Spinal cord (tissue), 10 donors: ENCODE measurements at places on chromosomes 6 and 20. TPM values are rescaled to one million over a fixed set of nuclear protein-coding genes. Genes with fewer than 3 reads are reported as not detected.

- H3K27ac ChIP-seq = no peak overlapping the region
- H3K4me3 ChIP-seq = no peak overlapping the region
- H3K27me3 ChIP-seq = no peaks in the 10 kb centered on the region
- no peak for DNase-seq
- H3K36me3 ChIP-seq = no peaks in the 10 kb centered on the region
Observed at GRCh38 chr6:163892824-163893561, 478.5 kb downstream of the QKI start.

DNA sequence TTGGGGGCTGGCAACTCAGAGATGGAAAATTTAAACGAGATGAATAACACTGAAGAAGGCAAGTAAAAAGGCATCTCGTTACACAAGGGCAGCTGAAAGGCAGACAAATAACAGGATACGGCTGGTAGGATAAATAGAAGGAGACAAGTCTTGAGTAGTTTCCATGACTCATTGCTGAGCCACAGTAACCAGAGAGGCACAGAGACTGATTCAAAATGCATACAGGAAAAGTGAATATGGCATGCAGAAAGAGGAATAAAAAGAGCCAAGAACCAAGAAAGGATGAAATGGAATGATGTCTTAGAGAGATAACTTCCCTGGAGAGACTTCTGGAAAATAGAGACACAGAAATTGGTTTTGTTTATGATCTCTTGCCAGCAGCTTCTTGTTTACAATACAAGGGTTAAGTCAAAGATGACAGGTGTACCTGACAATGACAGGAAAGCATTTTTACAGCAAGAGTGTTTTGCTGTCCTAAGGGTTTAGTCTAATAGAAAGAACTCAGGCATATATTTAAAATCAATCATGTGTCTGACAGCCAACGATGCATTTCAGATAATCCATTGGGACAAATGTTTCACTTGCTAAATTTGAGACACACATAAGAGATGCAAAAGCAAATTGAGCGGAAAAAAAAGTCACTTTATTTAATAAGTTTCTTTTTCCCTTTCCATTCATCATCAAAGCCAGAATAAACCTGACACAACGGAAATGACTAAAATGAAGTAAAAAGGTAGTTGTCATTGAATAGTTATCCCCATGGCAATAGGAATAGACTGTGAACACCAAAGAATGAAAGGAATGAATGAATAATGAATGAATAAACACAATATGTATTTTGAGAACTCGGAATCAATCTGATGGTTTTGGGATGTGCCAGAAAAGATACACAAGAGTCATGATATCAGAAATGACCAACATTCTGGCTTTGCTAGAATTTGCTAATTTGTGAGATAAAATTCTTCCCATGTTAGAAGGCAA, 68.0 kb upstream of the KCNQ5 start:
- no peak for DNase-seq
- no peaks in the 10 kb centered on the region for H3K4me1 ChIP-seq
- H3K4me3 ChIP-seq = no peak overlapping the region
- no peaks in the 10 kb centered on the region for H3K36me3 ChIP-seq
- no peaks in the 10 kb centered on the region for H3K27me3 ChIP-seq

The HLA-G gene
- not detected for total RNA-seq

DNA sequence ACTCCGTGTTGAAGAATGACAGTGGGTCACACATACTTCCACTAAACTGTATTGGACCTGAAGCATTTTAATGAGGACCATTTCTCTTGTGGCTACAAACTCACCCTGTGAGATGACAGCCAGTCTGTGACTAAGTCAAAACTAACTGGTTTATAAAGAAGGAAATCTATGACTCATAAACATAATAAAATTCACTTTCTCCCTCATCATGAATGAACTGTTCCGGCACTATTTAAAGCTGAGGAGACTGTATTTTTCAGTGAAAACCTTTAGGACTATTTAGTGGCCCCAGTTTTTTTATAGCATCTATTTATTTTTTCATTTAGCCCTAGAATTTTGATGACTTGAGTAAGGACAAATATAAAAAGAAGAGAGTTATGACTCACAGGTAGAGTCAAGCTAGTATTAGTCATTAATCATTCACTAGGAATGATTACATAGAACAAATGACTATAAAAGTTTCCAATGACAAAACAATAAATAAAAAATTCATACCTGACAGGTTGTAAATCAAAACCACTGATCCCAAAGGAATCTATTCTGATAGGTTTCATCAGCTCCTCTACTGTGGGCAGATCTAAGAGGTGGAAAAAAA, 34.2 kb downstream of the CEP162 start:
- no peak overlapping the region for H3K4me3 ChIP-seq
- no peaks in the 10 kb centered on the region for H3K4me1 ChIP-seq
- H3K36me3 ChIP-seq = peaks cover 18% of the 10 kb centered on the region
- no peak overlapping the region for H3K27ac ChIP-seq
- H3K27me3 ChIP-seq = no peaks in the 10 kb centered on the region

The PTPN1 gene
- 15.4 TPM for total RNA-seq

GRCh38 chr6:7338031-7338430, 25.0 kb upstream of the SSR1 start:
- no peaks in the 10 kb centered on the region for H3K27me3 ChIP-seq
- no peak overlapping the region for H3K4me3 ChIP-seq
- no peak for DNase-seq
- H3K4me1 ChIP-seq = no peaks in the 10 kb centered on the region
- H3K27ac ChIP-seq = no peak overlapping the region

DNA sequence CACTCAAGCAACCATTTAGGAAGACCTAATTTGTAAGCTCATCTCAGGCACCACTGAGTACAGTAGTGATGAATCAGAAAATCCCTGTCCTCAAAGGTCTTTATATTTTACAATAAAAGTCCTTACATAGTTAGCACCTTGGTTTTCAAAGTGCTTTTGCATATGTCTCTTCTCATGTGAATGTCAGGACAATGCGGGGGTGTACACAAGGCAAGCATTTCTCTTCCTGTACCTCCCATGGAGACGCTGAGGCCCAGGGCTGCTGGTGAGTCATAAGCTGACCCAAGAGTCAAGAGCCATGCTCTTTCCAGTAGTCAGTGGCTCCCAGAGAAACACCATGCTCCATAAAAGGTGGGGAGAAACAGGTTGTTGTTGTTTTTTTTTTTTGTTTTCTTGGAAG, 174.0 kb downstream of the GJA10 start:
- no peak overlapping the region for H3K27ac ChIP-seq
- no peak for DNase-seq
- peaks cover 2% of the 10 kb centered on the region for H3K4me1 ChIP-seq
- no peak overlapping the region for H3K4me3 ChIP-seq

The FAM83C gene
- total RNA-seq = not detected

The MLIP gene
- total RNA-seq = 28.6 TPM

GRCh38 chr6:124158024-124158423, 354.4 kb downstream of the NKAIN2 start:
- H3K4me3 ChIP-seq = no peak overlapping the region
- no peak for DNase-seq
- no peak overlapping the region for H3K27ac ChIP-seq
- H3K27me3 ChIP-seq = no peaks in the 10 kb centered on the region

DNA sequence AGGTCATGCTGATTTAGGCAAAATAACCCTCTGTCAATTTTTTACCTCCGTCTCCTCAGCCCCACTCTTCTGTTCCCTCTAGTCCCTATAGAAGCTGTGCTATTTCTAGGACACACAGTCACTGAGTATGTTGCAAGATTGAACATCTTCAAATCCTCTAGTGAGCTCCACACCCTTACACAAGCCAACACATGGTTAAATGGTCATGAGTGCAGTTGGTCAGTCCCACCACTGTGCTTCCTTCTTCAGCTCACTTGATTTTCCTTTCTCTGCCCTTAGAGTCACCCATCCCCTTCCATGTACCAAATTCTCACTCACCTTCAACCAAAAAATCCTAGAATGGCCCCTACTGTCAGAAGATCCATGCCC, 48.2 kb upstream of the F13A1 start:
- no peak for DNase-seq
- H3K27ac ChIP-seq = no peak overlapping the region
- no peaks in the 10 kb centered on the region for H3K36me3 ChIP-seq
- H3K4me1 ChIP-seq = no peaks in the 10 kb centered on the region
- no peak overlapping the region for H3K4me3 ChIP-seq

- no peaks in the 10 kb centered on the region for H3K36me3 ChIP-seq
- H3K4me3 ChIP-seq = no peak overlapping the region
- H3K4me1 ChIP-seq = no peaks in the 10 kb centered on the region
- no peaks in the 10 kb centered on the region for H3K27me3 ChIP-seq
- DNase-seq = no peak
Observed at GRCh38 chr6:54874349-54875048, 27.9 kb downstream of the FAM83B start.

- H3K36me3 ChIP-seq = no peaks in the 10 kb centered on the region
- H3K4me1 ChIP-seq = no peaks in the 10 kb centered on the region
- no peak overlapping the region for H3K27ac ChIP-seq
- no peak overlapping the region for H3K4me3 ChIP-seq
Observed at GRCh38 chr6:72721346-72721745, 99.5 kb downstream of the KCNQ5 start.

- no peaks in the 10 kb centered on the region for H3K36me3 ChIP-seq
- H3K4me1 ChIP-seq = peaks cover 14% of the 10 kb centered on the region
Observed at GRCh38 chr6:150025201-150025917, at the start of gene RAET1L. Gene RAET1L, minus strand, starts transcription at chr6:150025532. Its CDS starts 61 bp downstream, at chr6:150025471.

DNA sequence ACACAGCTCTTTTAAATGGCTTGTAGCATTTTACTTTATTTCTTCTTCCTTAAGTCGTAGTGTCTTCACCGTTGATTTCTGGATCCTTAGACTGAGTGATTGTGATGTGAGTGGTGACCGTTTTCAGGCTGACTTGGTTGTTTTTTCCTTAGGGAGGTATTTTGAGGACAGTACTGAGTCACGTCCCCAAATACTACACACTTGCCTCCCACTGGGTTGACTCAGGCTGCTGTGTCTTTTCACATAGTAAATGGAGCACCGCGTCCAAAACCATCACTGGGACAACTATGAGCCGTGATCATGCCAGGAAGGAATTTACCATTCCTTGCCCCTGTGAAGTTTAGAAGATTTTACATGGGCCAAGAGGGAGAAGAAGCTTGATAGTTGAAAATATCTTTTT, 174.1 kb downstream of the FARS2 start:
- no peak for DNase-seq
- no peaks in the 10 kb centered on the region for H3K27me3 ChIP-seq
- H3K4me3 ChIP-seq = no peak overlapping the region
- H3K36me3 ChIP-seq = no peaks in the 10 kb centered on the region

The KHDC1L gene
- 0.83 TPM for total RNA-seq

DNA sequence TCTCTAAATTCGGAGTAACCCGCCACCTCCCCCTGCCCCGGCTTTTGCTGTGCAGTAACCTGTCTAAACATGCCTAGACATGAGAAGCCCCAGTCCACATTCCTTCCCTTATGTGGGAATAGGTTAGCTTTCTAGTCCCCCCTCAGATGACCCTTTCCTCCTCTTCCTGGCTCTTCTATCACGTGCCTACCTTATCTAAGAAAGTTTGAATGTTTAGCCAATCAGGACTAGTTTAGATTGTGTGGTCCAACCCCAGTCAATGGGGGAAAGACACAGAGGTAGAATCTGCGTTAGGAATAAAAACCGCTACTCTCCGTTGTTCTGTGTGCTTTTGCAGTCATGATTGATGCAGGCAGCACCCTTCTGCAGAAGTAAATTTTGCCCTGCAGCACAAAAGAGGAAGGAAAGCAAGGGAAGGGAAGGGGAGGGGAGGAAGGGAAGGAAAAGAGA, 69.0 kb upstream of the CD93 start:
- H3K27me3 ChIP-seq = no peaks in the 10 kb centered on the region
- no peak overlapping the region for H3K4me3 ChIP-seq
- H3K4me1 ChIP-seq = peaks cover 13% of the 10 kb centered on the region

- peaks cover 47% of the 10 kb centered on the region for H3K36me3 ChIP-seq
- no peak overlapping the region for H3K4me3 ChIP-seq
- no peaks in the 10 kb centered on the region for H3K27me3 ChIP-seq
- peak overlapping the region; percentile 49 for H3K27ac ChIP-seq
Observed at GRCh38 chr20:41177636-41178035, 40.3 kb downstream of the PLCG1 start.

DNA sequence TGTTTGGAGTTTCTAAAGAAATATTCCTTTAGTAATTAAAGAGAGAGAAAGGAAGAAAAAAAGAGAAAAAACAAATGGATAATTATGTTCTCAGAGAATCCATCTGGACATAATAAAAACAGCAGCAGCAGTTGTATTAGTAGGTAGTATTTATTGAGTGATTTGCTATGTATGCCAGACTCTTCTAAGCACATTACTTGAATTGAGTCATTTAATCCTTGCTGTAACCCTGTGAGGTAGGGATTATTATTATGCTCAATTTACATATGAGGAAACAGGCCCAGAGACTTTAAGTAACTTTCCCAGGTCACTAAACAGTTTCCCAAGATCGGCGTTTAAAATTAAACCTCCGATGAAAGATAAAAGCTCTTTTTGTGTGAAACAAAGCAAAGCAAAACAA, 238.8 kb downstream of the TSHZ2 start:
- no peaks in the 10 kb centered on the region for H3K36me3 ChIP-seq
- H3K27me3 ChIP-seq = no peaks in the 10 kb centered on the region

DNA sequence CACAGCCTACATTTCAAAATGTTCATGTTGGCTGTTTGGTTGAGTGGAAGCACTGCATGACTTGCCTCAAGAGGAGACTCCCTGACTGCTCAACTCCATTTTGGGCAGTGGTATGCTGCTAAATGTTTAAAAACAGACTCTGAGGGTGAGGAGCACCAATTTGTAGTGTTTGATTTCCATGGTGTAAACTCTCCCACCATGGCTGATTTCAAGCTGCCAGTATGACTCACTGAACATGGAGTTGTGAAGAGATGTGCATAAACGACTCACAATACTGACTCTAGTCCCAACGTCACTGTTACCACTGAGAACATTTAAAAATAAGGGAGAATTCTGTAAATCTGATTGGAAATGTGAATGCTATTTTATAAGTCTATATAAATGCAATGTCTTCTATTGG, 70.4 kb downstream of the BACH2 start:
- H3K4me3 ChIP-seq = no peak overlapping the region
- H3K27me3 ChIP-seq = no peaks in the 10 kb centered on the region
- no peaks in the 10 kb centered on the region for H3K36me3 ChIP-seq

DNA sequence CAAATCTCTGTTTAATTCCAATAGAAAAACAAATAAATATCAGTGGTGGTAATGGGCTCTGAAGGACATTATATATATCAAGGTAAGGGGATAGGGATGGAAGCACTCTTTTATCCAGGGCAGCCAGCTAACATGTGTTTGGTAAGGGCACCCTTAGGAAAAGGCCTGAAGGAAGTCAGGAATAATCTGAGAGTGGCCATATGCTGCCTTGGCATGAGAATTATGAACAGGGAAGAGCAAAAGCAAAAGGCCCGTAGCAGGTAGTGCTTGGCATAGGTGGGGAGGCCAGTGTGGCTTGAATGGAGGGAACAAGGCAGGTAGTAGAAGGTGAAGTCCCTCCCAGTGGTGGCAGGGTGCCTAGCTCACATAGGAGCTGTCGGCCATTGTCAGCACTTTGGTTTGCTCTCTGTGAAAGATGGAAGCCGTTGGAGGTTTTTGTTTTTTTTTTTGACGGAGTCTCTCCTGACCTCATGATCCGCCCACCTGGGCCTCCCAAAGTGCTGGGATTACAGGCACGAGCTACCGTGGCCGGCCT, 39.6 kb upstream of the CSE1L start:
- DNase-seq = no peak
- H3K4me1 ChIP-seq = no peaks in the 10 kb centered on the region
- no peak overlapping the region for H3K4me3 ChIP-seq
- no peaks in the 10 kb centered on the region for H3K27me3 ChIP-seq

- H3K27ac ChIP-seq = peak overlapping the region; percentile 5
- H3K4me1 ChIP-seq = peaks cover 3% of the 10 kb centered on the region
- no peak overlapping the region for H3K4me3 ChIP-seq
- no peaks in the 10 kb centered on the region for H3K36me3 ChIP-seq
- no peaks in the 10 kb centered on the region for H3K27me3 ChIP-seq
Observed at GRCh38 chr6:89975991-89976693, 81.9 kb downstream of the GJA10 start.

GRCh38 chr20:9411833-9412232, 102.6 kb upstream of the LAMP5 start:
- H3K27ac ChIP-seq = no peak overlapping the region
- no peaks in the 10 kb centered on the region for H3K27me3 ChIP-seq
- no peak overlapping the region for H3K4me3 ChIP-seq
- no peaks in the 10 kb centered on the region for H3K4me1 ChIP-seq
- H3K36me3 ChIP-seq = no peaks in the 10 kb centered on the region
- no peak for DNase-seq
